ENCODE measurements at places on chromosomes 12 and 14.
A peak's percentile ranks its signal among the peaks of the same experiment; 100 is the strongest.

GRCh38 chr12:11581179-11581755 lies 68.2 kb upstream of the ETV6 start:
- DNase-seq, result peak; percentile 72

DNA sequence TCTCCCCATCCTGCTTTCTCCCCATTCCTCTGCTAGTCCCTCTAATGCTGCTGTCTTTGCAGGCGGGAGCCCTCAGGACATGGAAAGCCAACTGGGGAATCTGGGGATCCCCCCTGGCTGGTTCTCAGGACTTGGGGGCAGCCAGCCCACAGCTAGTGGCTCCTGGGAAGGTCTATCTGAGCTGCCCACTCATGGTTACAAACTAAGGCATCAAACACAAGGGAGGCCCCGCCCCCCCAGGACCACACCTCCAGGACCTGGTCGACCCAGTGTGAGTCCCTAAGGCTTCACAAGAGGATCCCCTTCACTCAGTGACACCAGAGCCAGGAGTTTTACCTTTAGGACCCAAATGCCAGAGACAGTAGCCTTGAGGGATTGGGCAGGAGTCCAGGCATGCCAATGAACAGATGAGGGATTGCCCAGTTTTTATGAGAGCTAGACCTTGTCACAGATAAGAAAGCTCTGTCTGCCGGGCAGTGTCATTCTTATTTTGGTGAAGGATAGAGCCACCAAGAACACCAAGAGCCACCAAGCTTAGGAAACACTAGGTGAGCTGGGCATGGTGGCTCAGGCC lies 8.0 kb upstream of the CPNE6 start:
- no peak for DNase-seq

DNA sequence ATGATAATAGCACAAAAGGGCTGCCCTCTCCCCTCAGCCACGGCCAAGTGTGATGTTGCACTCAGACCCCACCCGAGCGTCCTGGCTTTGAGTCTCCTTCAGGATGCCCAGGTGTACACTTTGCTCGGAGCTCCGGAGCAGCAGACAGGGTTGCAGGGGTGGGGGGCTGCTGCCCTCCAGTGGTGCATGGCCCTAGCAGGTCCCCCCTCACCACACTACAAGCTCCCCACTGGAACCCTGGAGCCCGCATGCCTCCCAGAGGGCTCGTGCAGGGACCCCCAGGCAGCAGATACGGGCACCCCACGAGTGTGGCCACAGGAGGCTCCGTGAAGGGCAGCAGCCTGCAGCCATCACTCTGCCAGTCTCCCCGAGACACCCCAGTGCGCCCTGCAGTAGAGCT lies 69.9 kb upstream of the C14orf180 start:
- no peak for DNase-seq

- DNase-seq, result no peak
Measured at GRCh38 chr12:84910549-84911241, 1.9 kb downstream of the SLC6A15 start.

- DNase-seq, result no peak
Measured at GRCh38 chr12:113697651-113698509, 226.2 kb upstream of the LHX5 start.

DNA sequence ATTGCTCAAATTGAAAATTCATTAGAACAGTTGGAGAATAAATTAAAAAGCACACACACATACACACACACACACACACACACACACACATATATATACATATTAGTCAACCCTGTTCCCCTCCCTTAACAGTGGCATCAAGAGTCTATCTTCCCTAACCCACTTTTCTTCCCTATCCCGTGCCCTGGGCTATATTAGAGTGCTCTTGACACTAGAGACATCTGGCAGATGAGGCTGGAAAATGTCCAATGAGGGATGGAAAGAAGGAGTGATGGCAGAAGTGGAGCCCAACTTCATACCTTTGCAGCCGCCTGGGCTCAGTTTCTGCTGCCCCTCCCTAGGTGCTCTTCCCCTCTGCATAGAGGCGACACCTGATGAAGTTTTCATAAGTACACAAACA lies 172.4 kb upstream of the NUDT4 start:
- DNase-seq, result no peak

DNA sequence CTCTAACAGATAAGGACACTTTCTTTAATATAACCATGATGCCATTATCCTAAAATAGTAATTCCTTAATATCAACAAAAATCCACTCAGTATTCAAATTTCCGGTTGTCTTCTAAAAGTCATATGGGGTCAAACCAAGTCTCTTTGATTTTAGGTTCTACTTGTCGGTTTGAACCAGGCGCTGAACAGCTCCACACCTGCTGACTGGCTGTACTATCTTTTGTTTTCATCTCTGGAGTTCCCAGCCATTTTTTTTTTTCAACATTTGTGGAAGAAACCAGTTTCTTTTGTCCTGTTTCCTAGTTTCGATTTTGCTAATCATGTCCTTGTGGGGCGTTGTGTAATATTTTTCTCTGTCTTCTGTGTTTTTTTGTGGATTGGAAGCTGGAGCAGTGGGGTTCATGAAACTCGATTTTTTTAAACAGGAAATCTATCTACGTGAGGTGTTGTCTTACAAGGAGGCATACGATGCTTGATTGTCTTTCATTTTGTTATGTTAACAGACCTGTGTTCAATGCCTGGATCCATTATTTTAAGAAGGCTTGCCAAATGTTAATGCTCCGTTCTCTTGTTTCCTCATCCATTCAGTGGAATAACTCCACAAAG lies 50.2 kb downstream of the FZD10 start:
- no peak for DNase-seq

DNA sequence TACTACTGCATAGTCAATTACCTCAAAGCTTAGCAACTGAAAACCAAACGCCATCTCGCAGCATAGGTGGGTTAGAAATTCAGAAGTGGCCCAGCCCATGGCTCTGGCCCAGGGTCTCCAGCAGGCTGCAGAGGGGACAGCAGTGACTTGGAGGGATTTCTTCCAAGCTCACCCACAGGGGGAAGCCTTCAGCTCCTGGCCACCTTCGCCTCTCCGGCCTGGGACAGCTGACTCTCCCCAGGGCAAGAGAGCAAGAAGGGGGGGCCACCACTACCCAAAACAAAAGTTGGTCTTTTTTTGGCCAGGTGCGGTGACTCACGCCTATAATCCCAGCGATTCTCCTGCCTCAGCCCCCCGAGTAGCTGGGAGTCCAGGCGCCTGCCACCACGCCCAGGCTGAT lies 32.2 kb upstream of the ANKRD9 start:
- no peak for DNase-seq

DNA sequence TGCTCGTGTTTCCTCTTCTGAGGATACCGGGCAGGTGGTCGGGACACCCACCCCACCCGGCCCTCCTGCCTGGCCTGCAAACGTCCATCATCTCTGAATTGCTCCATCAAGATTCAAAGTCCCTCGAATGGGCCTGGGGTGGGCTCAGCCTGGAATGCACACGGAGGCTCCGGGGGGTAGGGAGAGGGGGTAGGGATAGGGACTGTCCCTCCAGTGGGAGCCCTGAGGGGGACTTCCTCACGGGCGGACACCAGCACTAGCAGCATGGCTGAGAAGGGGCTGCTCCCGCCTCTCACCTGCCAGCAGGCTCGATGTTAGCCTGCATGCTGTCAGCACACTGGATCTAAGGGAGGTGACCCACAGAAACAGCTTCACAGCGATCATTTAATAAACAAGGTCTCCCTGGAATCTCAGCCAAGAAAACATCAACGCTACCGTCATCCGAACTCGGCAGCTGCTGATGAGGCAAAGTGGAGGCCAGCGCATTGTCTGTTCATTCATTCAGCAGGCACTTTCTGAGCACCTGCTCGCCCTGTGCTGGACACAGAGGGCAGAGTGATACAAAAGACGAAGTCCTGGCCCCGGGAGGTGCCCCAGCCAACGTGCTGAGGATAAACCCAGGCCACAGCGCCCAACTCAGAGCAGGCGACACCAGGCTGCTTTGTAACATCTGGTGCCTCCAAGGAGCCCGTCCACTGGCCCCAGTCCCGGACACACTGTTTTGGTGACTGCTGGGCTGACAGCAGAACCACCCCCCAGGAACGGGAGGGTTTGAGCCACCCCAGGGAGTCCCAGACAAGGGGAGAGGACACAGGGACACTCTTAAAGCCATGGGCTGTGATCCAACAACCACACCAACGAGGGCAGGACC lies 6.3 kb downstream of the TMEM179 start:
- no peak for DNase-seq

GRCh38 chr14:84671776-84672175 lies 858.2 kb upstream of the FLRT2 start:
- no peak for DNase-seq

GRCh38 chr14:88981948-88982347 lies 157.5 kb downstream of the TTC8 start:
- no peak for DNase-seq

DNA sequence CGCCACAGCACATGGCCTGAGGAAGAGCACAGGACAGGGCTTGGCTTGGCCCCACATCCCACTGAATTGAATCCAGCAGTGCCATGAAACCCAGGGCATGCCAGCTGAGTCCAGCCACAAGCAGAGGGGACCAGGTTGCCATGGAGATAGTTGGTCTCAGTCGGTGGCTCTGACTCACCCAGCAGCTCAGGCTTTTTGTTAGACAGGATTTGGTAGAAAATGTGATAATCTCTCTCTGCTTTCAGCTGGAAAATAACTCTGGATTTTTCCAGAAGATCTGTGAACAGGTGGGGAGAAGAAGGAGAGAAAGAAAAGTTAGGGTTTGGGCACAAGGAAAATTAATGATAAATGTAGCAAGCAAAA lies 4.8 kb downstream of the MYH7 start:
- DNase-seq, result no peak

DNA sequence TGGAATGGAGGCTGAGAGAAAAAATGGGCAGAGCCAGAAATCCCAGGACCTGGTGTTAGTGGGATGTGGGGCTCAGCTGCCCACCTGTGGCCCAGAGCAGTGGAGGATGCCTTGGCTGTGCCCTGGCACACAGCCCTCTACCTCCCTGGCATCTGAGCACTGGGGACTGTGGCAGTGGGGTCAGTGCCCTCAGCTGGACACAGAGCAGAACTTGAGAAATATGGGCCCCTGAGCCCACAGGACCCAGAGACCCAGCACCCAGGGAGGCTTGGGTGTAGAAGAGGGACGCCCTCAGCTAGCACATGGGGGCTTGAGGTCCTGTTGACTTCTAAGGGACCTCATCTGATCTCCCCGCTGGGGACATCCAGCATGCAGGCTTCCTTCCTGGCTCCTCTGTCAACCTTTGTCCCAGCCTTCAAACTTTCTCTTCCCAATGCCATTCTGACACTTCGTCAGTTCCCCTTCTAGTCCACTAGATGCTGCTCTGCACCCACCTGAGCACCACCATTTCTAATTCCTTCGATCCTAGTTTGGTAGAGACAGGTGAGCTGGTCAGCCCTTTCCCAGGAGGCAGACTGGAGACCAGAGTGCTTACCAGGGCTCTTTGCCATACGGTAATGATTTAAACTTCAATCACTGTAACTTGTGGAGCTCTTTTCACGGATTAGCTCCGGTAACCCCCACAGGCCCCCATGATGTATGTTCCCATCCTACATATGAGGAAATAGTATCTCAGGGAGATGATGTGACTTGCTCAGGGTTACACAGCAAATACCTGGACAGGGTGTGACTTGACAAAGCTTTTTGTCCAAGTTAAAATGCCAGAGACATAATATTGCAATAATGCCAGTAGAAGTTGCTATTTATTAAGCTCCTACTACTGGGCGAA lies 143.7 kb downstream of the ASCL4 start:
- no peak for DNase-seq

DNA sequence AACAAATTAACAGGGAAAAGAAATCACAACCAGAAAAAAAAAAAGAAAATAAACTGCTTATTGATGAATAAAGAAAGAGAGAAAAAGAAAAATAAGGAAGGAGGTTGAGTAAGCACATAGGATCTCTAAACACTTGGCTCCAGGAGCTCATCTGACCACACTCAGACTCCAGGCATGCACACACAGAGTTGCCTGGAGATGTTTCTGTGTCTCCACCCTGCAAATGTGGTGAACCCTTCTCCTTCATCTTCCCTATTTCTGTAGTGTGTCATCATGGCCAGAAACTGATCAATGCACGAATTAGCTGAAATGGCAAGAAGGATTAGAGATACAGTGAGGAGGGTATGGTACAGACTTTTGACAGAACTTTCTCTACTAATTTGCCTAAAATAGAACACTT lies 20.2 kb downstream of the OR4N2 start:
- no peak for DNase-seq

- DNase-seq, result no peak
Measured at GRCh38 chr14:85359505-85359904, 170.4 kb upstream of the FLRT2 start.

DNA sequence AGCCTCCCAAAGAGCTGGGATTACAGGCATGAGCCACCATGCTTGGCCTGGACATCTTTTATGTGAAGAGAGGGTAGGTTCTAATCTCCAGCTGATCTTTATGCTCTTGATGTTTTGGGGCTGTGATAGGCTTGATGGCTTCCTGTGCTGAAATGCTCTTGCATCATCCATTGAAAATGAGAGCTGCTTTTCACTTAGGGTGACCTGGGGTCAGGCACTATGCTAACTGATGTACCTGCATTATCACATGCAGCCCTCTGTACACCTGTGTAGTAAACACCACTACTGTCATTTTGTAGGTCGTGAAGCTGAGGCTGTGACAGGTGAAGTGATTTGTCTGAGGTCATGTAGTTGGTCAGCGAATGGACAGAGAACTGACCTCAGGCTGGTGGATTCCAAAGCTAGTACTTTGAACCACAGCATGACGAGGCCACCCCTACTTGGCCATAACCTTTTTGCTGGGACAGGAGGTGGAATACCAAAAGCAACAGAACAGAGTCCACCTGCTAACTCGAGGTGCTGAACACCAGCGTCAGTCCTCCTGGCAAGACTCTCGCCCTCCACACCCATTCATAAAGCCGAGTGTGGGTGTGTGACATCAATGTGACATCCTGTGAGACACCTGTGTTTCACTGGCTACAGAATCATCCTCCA lies 69.1 kb downstream of the C12orf75 start:
- no peak for DNase-seq

DNA sequence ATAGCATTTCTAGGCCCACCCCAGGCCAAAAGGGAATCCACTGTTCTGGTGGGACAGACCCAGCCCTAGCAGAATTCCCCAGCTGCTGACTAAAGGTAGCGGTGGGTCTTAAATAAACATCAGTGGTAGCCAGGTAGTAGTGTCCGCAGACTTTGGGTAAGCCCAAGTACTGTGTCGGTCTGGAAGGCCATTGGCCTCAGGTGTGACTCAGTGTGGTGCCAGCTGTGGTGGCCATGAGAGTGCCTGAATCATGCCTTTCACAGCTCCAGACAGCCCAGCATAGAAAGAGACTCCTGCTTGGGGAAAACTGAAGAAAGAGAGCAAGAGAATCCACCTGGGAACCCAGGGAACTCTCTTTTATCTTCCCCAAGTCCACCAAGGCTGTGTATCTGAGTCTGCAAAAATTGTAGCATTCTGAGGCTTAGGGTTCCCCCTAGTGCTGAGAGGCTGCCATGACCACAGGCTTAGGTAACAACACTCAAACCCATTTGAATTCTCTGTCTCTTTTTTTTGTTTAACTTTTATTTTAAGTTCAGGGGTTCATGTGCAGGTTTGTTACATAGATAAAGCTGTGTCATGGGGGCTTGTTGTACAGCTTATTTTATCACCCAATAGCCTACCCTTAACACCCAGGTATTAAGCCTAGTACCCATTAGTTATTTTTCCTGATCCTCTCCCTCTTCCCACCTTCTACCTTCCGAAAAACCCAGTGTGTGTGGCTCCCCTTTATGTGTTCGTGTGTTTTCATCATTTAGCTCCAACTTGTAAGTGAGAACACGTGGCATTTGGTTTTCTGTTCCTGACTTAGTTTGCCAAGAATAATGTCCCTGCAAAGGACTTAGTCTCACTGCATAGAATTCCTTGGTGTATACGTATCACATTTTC lies 16.7 kb upstream of the CD163L1 start:
- peak; percentile 20 for DNase-seq
